ENCODE measurements at places on chromosomes 4 and X. TPM values are rescaled to one million over a fixed set of nuclear protein-coding genes. Genes with fewer than 3 reads are reported as not detected.

The HSD17B10 gene
- total RNA-seq = 25.9 TPM

- DNase-seq = no peak
Observed at GRCh38 chr4:7003176-7003878, 39.8 kb upstream of the TADA2B start.

- DNase-seq = no peak
Observed at GRCh38 chr4:40713798-40714197, 36.0 kb upstream of the NSUN7 start.

The MAP7D2 gene
- total RNA-seq = 0.22 TPM

- DNase-seq = no peak
Observed at GRCh38 chrX:50747471-50747900, 66.5 kb downstream of the SHROOM4 start.

DNA sequence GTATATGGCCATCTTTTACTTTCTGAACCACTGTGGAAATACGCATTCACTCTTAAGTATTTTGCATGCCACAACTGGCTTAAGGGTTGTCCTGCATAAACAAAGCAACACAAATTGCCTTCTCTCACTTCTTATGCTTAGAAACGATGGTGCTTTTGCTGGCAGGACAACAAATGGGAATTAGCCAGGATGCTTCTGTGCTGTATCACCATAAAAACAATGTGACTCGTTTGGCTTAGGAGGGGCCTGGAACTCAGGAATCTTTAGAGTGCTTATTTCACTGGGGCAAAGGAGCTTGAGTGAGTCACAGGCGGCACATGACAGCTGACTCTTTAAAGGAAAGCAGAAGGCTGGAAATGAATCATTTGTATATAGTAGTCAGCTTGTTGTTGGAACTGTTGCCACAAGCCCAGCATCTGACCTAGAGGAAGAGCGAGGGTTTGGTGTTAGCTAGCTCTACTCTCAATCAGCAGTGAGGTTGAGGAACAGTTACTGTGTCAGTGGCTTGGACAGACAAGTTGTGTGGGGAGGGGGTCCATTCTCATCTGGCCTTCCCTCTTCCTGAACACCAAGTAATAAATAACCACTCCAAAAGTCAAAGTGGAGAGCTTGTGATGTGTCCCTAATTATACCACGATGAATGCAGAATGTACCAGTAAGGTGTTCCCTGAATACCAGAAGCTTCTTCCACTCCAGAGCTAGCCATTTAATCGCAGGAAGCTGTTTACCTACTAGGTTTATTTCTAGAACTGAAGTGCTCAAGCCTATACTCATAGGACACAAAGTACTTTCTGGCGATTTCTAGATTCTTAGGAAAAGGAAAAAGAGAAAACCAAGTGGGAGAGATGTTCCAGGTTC lies 293.1 kb downstream of the CAMK2D start:
- DNase-seq = no peak

- DNase-seq = no peak
Observed at GRCh38 chrX:66074920-66075879, 35.3 kb upstream of the VSIG4 start.

DNA sequence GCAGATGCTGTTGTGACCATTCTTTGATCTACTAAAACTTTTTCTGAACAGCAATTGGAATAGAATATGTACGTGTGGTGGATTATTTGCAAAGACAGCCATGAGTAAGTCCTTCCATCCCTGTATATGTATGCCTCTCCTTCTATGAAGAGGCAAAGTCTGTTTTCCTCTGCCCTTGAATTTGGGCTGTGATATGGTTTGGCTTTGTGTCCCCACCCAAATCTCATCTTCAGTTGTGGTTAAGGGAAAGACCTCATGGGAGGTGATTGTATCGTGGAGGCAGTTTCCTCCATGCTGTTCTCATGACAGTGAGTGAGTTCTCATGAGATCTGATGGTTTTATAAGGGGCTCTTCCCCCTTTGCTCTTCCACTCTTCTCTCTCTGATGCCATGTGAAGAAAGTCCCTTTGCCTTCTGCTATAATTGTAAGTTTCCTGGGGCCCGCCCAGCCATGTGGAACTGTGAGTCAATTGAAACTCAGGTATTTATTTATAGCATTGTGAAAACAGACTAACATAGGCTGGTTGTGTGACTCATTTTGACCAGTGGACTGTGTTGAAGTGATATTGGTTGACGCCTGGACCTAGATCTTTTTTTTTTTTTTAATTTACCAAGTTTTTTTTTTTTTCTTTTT lies 108.3 kb upstream of the CAMK2D start:
- peak; percentile 56 for DNase-seq

- no peak for DNase-seq
Observed at GRCh38 chr4:138727731-138728130, 287.9 kb upstream of the NOCT start.

DNA sequence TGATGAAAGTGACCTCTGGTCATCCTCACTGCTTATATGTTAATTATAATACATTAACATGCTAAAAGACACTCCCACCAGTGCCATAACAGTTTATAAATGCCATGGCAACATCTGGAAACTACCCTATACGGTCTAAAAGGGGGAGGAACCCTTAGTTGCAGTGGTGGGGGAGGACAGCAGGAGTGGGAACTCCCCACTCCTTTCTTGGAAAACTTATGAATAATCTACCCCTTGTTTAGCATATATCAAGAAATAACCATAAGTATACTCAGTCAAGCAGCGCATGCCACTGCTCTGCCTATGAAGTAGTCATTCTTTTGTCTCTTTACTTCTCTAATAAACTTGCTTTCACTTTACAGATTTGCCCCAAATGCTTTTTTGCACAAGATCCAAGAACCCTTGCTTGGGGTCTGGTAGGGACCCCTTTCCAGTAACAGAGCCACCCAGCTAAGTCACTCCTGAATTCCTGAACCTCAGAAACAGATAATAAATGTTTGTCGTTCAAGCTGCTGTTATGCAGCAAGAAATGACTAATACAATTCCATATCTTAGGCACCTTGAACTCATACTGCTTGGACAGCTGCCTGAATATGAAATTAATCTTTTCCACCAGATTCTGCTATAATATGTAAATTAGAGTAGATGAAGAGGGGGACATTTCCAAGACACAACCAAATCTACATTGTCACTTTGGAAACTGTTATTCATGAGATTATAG lies 14.4 kb upstream of the REPS2 start:
- no peak for DNase-seq

- no peak for DNase-seq
Observed at GRCh38 chr4:74768857-74769525, 25.3 kb downstream of the BTC start.

The NAP1L2 gene
- 16.0 TPM for total RNA-seq

DNA sequence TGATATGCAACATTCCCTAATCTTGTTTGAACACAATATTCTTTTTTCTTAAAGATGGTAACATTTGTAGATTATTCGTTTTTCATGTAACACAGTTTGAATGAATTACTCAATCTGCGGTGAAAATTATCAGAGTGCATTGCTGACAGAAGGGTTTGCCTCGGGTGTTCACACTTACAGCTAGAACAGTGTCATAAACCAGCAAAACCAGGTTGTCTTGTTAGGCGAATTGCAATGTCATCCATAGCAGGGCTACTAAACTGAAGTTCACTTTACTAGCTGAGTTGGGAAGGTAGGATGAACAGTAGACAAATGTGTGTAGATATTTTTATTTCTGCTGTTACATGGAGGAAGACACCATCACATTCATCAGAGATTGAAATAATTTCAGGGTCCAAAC lies 98.9 kb downstream of the SLC39A8 start:
- DNase-seq = no peak

The ATP5ME gene
- total RNA-seq = 121 TPM
